ENCODE measurements at places on chromosomes 5 and 9. TPM values are rescaled to one million over a fixed set of nuclear protein-coding genes. Genes with fewer than 3 reads are reported as not detected.

Gene LHX3
- not detected for total RNA-seq

Gene SHOC1
- total RNA-seq, result 1.0 TPM

Gene GABRG2
- total RNA-seq, result not detected

Gene CDO1
- total RNA-seq, result 5.7 TPM

Gene TRPM3
- total RNA-seq, result 4.5 TPM

Gene INSL4
- not detected for total RNA-seq

Gene ANKRD31
- 0.69 TPM for total RNA-seq

Gene FNBP1
- 102 TPM for total RNA-seq

Gene FBP1
- total RNA-seq, result 0.90 TPM

Gene SHC3
- total RNA-seq, result 3.5 TPM

Gene COL23A1
- total RNA-seq, result 0.85 TPM

Gene DNAH5
- total RNA-seq, result 0.37 TPM

Gene AJM1
- total RNA-seq, result 3.6 TPM

Gene CSF1R
- 42.9 TPM for total RNA-seq

Gene FAM169A
- total RNA-seq, result 0.51 TPM

Gene CCNI2
- total RNA-seq, result not detected

Gene NR2F1
- total RNA-seq, result 52.1 TPM

Gene GAPT
- 0.61 TPM for total RNA-seq

Gene ANXA1
- 281 TPM for total RNA-seq

Gene VAV2
- 11.5 TPM for total RNA-seq

Gene ANGPTL2
- 65.3 TPM for total RNA-seq

Gene BASP1
- total RNA-seq, result 64.8 TPM

Gene PCDHB3
- 4.5 TPM for total RNA-seq

Gene RNF183
- 0.82 TPM for total RNA-seq

Gene TAF11L5
- not detected for total RNA-seq

Gene DDX4
- 0.48 TPM for total RNA-seq

Gene MYOT
- total RNA-seq, result 1.2 TPM

Gene SPINK6
- not detected for total RNA-seq

Gene SLC6A7
- not detected for total RNA-seq

Gene PCDHA1
- total RNA-seq, result not detected

Gene BNC2
- 93.5 TPM for total RNA-seq

Gene DAPK1
- 36.2 TPM for total RNA-seq

Gene LCN9
- not detected for total RNA-seq

Gene PCDHGA1
- 3.3 TPM for total RNA-seq

Gene ZNF883
- 1.3 TPM for total RNA-seq

Gene ERCC8
- 2.1 TPM for total RNA-seq

Gene PGGT1B
- 2.3 TPM for total RNA-seq
